Stimulated activated effector memory CD8-positive, alpha-beta T cell treated with anti-CD3 and anti-CD28 coated beads, Interleukin-12 subunit alpha, Interleukin-12 subunit beta, amount 100 ng/mL, for 72 hours (primary cell): ENCODE measurements at places on chromosomes 12 and 14.
A peak's percentile ranks its signal among the peaks of the same experiment; 100 is the strongest.

DNA sequence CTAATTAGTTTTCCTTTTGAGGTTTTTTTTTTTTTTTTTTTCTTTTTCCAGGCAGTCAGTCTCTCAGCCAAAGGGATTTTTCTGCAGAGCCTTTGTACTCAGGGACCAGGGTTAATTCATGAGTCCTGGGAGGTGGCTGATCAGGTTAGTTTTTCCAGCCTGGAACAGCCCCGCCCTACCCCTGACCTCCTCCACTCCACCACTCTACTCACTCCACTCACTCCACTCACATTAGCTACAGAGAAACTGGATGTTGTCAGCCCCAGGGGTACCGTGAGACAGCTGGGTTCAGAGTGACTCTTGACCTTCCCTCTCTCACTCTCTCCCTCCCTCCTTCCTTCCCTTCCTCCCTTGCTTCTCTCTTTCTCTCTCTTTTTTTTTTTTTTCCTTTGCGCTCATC, 161.0 kb downstream of the CRADD start:
- DNase-seq = no peak

DNA sequence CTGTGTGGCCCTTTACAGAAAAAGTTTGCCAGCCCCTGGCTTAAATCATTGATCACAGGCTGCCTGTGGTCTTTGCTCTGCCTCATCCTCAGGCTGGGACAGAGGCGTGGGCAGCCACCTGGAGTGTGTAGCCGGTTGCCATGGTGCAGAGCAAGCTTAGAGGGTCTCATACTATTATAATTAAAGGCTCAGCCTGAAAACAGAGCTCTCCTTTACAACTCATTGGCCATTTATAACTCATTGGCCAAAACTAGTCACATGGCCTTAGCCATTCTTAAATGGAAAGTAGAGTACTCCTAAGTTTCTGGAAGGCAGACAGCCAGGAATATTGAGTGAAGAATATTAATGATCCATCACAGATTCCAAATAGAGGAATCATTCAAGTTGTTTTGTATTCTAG, 3.0 kb downstream of the HSP90B1 start:
- no peak for DNase-seq

DNA sequence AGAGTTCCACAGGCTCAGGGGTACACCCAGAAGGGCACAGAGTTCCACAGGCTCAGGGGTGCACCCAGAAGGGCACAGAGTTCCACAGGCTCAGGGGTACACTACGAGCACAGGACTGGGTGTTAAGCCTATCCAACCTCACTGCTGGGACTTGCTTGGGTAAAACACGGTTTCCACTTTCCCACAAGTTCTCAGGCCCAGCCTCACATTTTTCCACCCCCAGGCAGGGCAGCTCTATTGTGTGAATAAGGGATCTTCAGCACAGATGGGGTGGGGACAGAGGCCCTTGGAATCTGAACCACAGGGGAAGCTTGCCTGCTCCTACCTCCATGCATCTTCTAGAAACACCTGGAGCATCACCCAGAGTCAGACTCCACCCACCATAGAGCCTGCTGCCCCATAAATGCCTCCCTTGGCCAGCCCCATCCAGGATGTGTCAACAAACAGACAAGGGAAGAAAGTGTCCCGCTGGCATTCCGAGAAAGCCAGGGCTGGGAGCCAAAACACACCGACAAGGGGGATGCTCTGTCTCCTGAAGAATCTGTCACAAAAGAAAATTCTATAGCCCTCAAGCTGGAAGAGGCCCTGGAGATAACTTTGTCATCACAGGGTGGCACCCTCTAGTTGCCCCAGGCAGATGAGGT, 4.8 kb downstream of the CRACR2A start:
- DNase-seq = no peak

GRCh38 chr12:105756961-105757360, 381.8 kb downstream of the NUAK1 start:
- DNase-seq = no peak

- DNase-seq = no peak
These were observed 6.9 kb upstream of the NAA25 start for GRCh38 chr12:112115259-112116045.

GRCh38 chr12:1836854-1837421, 16.6 kb downstream of the LRTM2 start:
- no peak for DNase-seq

DNA sequence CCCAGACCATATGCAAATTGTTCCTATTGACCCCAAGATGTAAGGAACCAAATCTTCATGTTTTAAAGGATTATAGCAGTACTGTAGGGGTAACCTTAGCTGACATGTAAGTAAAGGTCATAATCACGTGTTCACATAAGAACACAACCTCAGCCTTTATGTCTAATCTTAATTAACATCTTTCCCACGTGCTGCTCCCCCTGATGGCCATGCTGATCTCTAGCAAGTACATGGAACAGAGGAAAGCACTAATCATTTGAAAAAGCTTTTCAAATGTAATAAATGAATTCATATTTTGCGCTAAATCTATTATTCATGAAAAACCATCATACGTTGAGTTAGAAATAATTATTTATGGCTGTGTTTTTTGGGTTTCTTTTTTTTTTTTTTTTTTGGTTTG, 30.5 kb upstream of the ITPR2 start:
- no peak for DNase-seq

GRCh38 chr12:80415466-80415865, 28.6 kb upstream of the PTPRQ start:
- no peak for DNase-seq

- peak; percentile 84 for DNase-seq
These were observed 17.7 kb upstream of the CD27 start for GRCh38 chr12:6426882-6427671.

GRCh38 chr14:58750321-58751269, 112.8 kb downstream of the DACT1 start:
- no peak for DNase-seq
